ENCODE measurements at places on chromosomes 6 and 20. TPM values are rescaled to one million over a fixed set of nuclear protein-coding genes. Genes with fewer than 3 reads are reported as not detected.

DNA sequence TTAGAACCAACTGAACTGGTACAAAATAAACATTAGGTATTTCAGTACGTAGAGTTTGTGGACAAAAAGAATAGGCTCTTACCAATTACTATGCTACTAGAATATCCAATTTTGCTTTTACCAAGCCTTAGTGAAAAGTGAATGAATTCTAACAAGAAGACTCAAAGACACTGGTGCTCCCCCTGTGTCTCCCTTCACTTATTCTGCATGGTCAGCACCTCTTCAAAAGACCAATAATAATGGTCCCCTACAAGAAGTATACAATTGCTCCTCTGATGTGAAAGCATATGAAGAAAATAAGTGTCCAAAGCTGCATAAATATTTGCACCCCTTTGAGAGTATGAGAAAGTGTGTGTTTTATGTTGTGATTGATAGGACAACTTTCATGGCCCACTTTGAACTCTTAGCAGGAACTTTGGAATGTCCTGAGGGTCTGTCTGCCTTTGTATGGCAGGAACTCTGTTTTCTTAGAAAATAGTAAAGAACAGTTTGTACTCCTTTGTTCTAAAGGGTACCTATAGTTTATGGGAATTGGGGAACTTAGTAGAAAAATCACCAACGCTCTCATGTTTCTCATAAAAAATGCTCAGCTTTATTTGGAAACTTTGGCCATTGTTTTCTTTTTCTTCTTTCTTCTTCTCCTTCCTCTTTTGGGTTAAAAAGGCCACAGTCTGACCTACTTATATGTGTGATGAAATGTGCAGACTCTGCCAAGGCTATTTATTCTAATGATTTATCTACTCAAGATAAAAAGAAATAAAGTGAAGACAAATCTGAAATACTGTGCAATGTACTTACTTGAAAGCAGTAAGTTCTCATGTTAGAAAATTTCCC, 352.4 kb downstream of the LAMA2 start:
- no peak for DNase-seq

DNA sequence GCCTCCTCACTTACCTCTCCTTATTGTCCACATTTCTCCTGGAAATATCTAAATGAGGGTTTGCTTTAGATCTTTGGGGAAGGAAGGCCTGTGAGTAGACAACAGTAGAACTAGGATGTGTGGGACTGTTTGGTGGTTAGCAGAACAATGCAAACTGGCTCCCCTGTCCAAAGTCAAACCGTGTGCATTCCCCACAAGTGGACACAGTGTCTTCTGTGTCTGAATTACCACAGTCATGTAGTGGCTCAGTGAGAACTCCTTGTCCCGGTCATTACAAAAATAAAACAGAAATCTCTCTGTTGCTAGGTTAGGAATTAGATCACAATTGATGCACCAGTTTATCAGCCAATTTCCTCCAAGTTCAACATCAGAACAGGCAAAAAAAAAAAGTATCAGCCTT, 455 bp upstream of the ADGRF4 start:
- no peak for DNase-seq

- DNase-seq = no peak
Measured at GRCh38 chr6:14035071-14035847, 82.3 kb upstream of the CD83 start.

- no peak for DNase-seq
Measured at GRCh38 chr6:134035823-134036296, 16.6 kb downstream of the SLC2A12 start.

- no peak for DNase-seq
Measured at GRCh38 chr6:31701666-31702404, 1.3 kb downstream of the ABHD16A start.

- no peak for DNase-seq
Measured at GRCh38 chr6:42093582-42094329, 43.4 kb downstream of the TAF8 start.

DNA sequence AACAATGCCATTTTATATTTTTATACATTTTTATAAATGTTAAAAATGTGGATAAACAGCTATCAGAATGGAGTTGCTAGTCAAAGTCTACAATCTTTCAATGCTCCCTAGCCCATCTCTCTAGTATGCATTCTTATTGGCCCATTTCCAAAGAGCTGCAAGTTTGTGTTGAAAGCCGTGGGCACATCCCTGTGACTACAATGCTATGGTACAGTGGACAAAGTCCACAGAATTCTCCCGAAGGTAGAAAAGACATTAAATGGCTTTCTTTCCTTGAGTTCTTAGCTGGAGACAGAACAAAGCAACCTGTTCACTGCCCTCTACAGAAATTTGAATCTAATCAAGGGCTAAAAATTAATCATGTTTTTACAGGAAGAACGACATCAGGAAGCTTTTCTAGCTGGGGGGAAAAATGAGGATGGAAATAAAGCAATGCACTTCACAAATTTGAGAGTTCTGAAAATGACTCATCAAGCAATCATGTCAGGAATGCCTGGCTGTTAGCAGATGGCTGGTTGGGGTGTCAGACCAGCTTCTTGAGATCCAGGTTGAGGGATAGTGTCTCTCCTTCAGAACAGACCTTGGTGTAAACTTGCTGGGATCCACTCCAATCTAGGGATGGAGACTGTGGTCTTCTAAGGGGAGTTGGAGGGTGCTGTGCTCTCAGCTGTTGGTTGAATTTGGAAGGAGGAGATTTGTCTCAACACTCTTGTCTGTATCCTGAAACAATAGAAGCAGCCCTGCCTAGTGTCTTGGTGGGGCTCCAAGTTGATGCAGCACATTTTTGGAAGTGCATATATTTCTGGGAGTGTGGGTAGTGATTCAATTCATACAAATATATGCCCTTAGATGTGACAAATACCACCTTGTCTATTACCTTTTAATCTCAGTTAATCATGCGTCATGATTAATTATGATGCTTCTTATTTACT, 143.4 kb upstream of the PHACTR1 start:
- DNase-seq = no peak

DNA sequence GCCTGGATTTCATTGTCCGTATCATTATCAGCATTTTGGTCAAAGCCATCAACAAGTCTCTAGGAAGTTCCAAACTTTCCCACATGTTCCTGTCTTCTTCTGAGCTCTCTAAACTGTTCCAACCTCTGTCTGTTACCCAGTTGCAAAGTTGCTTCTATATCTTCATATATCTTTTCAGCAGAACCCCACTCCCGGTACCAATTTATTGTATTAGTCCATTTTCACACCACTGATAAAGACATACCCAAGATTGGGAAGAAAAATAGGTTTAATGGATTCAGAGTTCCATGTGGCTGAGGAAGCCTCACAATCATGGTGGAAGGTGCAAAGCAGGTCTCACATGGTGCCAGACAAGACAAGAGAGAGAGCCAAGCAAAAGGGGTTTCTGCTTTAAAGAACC, 293.2 kb downstream of the EPM2A start:
- DNase-seq = no peak

DNA sequence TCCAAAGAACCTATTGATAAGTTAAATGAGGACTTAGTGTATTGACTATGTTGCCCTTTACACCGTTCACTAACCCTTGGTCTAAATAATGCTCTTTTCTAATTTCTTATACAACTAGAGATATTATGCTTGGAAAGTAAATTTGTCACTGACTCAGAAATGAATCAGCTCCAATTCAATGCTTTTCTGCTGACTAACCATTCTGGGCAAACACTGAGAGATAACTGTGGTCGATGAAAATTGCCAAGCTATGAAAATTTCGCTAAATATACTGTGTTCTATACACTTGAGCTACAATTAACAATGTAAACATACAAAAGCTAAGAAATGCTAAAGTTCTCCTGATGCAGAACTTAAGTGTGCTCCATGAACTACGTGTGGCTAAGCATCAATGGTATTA, 23.1 kb upstream of the FBXO9 start:
- DNase-seq = no peak

DNA sequence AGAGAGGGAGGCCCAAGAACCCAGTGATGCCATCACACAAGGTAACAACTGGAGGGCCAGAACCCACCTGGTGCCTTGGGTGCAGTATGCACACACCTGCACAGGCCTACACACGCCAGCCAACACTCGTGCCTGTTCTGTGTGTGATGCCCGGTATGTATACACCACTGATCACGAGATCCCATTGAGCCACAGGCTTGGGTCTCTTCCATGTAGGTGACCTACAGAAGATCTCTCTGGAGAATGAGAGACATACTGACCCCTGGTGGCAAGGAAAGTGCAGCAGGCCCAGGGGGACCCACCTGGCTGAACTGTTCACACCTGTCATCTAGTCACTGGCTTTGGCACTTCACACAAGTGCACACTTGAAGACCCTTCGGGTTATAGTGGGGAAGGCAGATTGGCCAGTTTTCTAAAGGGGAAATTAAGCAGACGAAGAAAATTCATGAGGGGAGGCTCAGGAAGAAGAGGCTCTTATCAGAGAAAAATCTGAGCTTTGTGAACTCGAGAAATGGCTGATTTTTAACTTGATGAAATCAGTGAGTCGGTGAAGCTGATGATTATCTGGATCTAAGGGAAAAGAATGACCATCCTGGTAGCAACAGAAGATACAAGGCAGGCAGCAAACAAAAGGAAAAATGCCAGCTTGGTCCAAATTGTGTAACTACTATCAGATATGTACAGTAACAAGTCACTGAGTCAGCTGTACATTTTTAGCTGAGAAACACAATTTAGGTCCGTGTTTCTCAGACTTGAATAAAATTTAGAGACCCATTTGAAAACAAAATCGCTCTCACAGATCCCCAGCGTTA, 69.1 kb upstream of the PBOV1 start:
- no peak for DNase-seq

DNA sequence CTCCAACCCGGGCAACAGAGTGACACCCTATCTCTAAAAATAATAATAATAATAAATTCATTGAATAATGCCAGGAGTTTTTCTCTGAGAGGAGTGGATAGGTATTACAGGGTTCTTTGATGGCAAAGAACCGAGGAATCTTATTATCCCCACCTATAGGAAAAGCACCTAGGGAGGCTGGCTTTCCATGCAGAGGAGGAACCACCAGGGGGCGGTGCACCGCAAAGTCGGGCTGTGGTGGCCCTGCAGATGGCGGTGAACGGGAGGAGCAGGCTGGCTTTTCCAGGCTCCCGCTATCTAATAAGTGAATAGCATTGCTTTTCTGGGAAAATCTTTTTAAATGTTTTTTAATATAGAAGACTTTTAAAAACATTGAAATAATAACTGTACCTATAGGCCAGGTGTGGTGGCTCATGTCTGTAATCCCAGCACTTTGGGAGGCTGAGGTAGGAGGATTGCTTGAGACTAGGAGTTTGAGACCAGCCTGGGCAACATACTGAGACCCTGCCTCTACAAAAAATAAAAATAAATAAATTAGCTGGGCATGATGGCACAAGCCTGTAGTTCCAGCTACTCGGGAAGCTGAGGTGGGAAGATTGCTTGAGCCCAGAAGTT, 864.2 kb downstream of the KIF16B start:
- no peak for DNase-seq

DNA sequence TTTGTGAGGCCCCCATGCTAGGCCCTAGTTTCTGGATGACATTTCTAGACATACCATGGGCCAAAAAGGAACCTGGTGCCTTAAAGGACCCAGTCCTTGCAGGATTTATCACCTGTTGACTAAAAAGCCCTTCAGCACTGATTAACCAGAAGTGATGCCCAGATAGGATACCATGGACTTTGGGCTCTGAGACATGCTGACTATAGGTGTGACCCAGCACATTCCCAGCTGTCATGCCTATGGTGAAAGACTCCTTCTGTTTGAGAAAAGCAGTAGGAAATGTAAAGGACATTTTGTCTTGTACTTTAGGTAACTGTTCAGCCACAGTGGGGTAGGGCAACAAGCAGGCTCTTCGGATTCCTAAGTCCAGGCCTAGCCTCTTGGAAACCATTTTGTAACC, 724.2 kb downstream of the CD109 start:
- DNase-seq = no peak

DNA sequence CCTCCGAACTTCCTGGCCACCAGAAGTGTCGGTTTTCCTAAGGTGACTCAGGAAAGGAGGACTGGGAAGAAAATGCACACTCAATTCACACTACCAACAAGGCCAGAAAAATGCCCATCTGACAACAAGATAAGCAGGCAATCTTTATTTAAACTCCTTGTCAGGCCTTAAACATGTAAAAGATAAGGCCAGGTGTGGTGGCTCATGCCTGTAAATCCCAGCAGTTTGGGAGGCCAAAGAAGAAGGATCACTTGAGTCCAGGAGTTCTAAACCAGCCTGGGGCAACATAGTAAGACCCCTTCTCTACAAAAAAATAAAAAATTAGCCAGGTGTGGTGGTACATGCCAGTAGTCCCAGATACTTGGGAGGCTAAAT, 7.6 kb upstream of the ID1 start:
- no peak for DNase-seq

GRCh38 chr6:84033523-84034451, at the start of gene MRAP2:
TSS of gene MRAP2 (plus strand) at chr6:84033772. CDS start at chr6:84055319, 21,547 bp downstream.
- DNase-seq = no peak

- no peak for DNase-seq
Measured at GRCh38 chr20:31676609-31676989, 38.9 kb downstream of the COX4I2 start.

GRCh38 chr20:51542571-51543421, at the start of gene NFATC2:
TSS of gene NFATC2 (minus strand) at chr20:51542719. CDS start at chr20:51542499, 220 bp downstream.
- no peak for DNase-seq

DNA sequence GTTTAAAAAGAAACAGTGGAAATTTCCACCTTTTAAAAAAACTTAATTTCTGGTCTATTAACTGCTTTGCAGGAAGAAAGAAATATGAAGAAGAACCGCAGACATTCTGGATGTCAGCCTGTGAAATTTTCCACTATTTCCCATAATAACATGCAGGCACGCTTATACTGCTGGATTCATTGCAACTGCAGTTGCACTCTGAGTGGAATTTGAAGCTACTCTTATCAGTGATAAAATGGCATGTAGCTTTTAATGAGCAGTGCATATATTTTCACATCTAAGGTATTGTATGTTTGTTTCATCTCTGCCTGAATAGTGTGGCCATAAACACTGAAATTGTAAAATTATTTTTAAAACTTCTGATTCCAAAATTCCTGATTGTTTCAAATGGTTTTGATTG, 28.2 kb downstream of the NCOA3 start:
- no peak for DNase-seq

- DNase-seq = no peak
Measured at GRCh38 chr20:62378215-62378614, 8.7 kb upstream of the RPS21 start.

- no peak for DNase-seq
Measured at GRCh38 chr6:99612551-99613408, 6.1 kb downstream of the PRDM13 start.

GRCh38 chr6:93749191-93749590, 329.8 kb upstream of the EPHA7 start:
- no peak for DNase-seq

- no peak for DNase-seq
Measured at GRCh38 chr6:158149641-158150040, 18.4 kb downstream of the SERAC1 start.

Gene PI3
- total RNA-seq = 1,207 TPM

Gene TSPO2
- not detected for total RNA-seq

Gene VGLL2
- not detected for total RNA-seq

Gene ARMH2
- not detected for total RNA-seq

Gene GNAS-AS1
- total RNA-seq = 0.34 TPM

Gene TGM3
- 1,326 TPM for total RNA-seq

Gene TFAP2A
- 39.1 TPM for total RNA-seq

Gene PI16
- total RNA-seq = 2.5 TPM

Gene MOG
- total RNA-seq = not detected

Gene EDN3
- 9.3 TPM for total RNA-seq

Gene COL12A1
- 34.0 TPM for total RNA-seq

Data from esophagus squamous epithelium (tissue), 5 donors.